Right lobe of liver (tissue), 6 donors: ENCODE measurements at places on chromosomes 11 and 22.
A peak's percentile ranks its signal among the peaks of the same experiment; 100 is the strongest.

- no peak for DNase-seq
These were observed 7.2 kb upstream of the EIF3M start for GRCh38 chr11:32576456-32576855.

DNA sequence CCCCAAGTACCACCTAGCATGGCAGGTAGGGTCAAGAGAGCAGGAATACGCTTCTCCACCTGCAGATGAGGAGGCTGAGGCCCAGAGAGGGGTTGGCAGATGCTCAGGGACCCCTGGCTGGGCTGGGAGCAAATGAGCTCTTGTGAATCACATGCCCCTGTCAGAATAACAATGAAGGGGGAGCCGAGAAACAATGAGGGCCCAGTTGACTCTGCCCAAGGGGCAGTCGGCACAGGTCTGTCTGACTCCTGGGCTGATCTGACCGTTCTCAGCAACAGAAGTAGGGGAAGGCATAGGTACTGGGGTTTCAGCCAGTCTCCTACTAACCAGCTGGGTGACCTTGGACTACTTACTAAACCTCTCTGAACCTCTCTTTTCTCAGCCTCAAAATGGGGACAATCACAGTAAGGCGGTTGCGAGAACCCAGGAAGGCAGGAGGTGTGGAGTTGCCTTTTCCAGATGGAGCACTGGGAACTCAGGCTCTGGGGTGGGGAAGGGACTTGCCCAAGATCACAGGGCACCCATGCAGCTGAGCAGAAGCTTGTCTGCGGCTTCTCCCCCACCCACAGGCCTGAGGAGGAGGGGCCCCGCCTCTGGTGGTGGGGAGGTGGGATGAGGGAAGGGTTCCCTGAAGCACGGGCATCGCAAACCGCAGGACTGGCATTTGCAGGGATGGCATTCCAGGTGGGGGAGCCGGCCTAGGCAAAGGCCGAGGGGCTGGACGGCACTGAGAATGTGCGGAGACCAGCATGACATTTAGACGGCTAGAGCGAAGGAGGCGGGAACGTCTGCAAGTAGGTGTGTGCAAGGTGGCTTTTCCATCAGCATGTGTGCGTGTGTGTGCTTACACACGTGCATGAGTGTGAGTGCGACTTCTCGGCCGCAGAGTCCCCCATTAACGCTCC lies 163.0 kb downstream of the MN1 start:
- no peak for DNase-seq

- DNase-seq, result no peak
These were observed 946.5 kb upstream of the RAG2 start for GRCh38 chr11:37544491-37544890.

DNA sequence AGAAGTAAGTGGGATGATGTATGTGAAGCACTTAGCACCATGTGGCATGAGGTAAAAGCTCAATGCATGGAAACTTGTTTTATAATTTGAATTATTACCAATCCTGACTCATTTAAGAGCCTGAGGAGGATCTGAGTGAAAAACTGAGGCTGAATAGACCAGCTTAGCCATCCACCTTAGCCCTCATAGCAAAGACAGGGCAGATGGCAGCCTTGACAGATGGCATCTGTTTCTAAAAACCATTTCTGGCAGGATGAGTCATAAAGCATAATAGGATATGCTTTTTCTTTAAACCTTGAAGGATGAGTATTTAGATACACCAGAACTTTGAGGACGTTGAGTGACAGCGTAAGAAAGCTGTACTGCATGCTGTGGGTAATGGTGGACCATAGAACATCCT lies 61.0 kb upstream of the NAV2 start:
- DNase-seq, result no peak

- no peak for DNase-seq
These were observed 16.9 kb downstream of the TNRC6B start for GRCh38 chr22:40194656-40195055.

DNA sequence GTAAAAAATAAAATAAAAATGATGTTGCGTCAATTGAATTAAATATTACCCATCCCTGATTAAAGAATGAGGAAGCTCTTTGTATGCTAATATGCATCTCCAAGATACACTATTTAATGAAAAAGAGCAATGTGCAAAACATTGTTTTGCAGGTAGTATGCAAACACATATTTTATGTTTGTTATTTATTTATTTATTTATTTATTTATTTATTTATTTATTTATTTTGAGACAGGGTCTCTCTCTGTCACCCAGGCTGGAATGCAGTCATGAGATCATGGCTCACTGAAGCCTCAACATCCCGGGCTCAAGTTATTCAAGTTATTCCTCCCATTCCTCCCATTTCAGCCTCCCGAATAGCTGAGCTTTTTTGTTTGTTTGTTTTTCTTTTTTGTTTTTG lies 7.2 kb upstream of the CHST1 start:
- DNase-seq, result no peak

GRCh38 chr11:61509043-61510029 lies 787 bp downstream of the LRRC10B start:
- DNase-seq, result peak; percentile 74

- no peak for DNase-seq
These were observed 21.0 kb upstream of the HTATIP2 start for GRCh38 chr11:20342347-20343141.

- no peak for DNase-seq
These were observed 8.2 kb upstream of the HBE1 start for GRCh38 chr11:5277807-5278382.

GRCh38 chr11:122199661-122200060 lies 83.6 kb upstream of the BLID start:
- DNase-seq, result no peak

DNA sequence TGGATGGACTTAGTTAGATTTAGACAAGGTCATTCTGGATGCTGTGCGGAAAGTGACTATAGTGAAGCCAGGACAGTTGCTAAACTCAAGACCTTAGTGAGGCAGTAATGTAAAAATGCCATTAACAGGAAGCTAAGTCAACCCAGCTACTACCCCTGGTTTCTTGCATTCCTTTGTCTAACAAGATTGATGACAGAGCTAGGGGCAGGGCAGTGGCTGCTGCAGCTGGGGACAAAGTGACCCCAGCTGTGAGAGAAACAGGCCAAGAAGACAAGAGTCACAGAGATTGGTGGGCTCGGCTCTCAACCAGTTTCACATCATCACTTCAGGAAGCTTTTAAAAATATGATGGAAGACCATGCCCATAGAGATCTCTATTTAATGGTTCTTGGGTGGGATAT lies 110.4 kb upstream of the POU2AF2 start:
- DNase-seq, result no peak

GRCh38 chr22:36201630-36202319 lies at the start of gene APOL4:
Gene APOL4 (minus strand): TSS chr22:36201809. CDS start chr22:36201734, 75 bp downstream.
- DNase-seq, result no peak
